ENCODE measurements at places on chromosomes 2 and 18.

DNA sequence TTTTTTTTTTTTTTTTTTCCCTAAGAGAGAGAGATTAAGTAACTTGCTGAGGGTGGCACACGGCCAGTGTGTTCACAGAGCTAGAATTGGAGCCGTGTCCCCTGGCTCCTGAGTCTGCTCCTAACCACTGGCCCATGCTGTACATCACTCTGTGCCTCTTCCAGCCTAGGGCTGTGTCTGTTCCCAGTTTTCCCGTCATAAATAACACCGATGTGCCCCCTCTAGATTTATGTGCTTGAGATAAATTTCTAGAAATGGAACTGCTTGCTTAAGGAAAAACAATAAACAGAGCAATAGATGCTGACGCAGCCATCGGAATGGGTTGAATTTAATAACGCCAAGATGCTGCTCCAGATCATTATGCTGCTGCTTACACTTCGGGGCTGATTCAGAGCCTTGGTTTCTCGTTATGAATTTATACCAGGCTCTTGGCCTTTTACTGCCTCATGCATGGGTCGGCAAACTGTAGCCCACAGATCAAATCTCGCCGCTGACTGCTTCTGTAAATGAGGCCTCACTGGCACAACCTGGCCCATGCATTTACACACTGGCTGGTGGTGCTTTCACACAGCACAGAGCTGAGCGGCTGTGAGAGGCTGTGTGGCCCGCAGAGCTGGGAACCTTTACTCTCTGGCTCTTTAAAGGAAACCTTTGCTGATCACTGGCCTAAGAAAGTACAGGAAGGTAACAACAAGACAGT is 58.1 kb downstream of the NDUFA10 start:
- DNase-seq = no peak

- DNase-seq = no peak
Measured at GRCh38 chr2:102059151-102059550, 67.4 kb downstream of the IL1R2 start.

GRCh38 chr2:142966284-142966683 is 88.8 kb downstream of the KYNU start:
- no peak for DNase-seq

- no peak for DNase-seq
Measured at GRCh38 chr2:39642051-39642718, 23.5 kb upstream of the TMEM178A start.

- no peak for DNase-seq
Measured at GRCh38 chr18:7926526-7926925, 359.4 kb downstream of the PTPRM start.

GRCh38 chr2:186032102-186032738 is 293.6 kb downstream of the FSIP2 start:
- DNase-seq = no peak

DNA sequence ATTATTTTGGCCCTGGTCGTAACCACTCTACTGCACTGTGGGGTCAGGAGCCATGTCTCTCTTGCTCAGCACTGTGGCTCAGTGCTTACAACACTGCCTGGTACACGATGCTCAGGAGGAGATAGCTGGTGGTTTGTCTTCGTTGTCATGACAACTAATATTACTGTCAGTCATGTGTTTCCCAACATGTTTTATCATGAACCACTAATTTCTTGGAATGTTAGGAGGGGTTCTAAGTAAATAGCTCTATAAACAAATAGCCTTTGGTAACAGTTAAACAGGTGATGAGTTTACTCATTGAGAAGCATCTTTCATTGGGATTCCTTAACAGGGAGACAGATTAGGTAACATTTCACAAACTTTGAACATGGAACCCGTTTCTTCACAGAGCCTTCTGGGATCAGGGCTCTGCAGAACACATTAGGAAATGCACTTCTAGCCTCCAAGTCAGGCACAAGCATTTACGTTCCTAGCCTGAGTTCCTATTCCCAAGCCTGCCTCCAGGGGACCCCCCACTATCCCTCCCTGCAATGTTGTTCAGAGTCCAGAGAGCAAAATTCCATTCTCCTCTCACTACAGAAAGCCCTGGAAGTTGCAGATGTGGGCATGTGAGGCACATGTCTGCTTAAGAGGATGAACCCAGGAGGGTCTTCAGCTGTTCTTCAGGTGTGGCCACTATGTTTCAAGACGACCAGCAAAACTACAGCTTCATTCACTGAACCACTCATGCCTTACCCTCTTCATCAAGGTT is 6.4 kb upstream of the RBM44 start:
- DNase-seq = no peak

- no peak for DNase-seq
Measured at GRCh38 chr2:114631146-114631545, 188.7 kb downstream of the DPP10 start.

GRCh38 chr2:239546541-239546940 is 145.7 kb upstream of the HDAC4 start:
- no peak for DNase-seq

GRCh38 chr2:38682008-38682575 is 16.2 kb downstream of the GALM start:
- DNase-seq = no peak

- no peak for DNase-seq
Measured at GRCh38 chr18:41809652-41810051, 145.4 kb upstream of the PIK3C3 start.

DNA sequence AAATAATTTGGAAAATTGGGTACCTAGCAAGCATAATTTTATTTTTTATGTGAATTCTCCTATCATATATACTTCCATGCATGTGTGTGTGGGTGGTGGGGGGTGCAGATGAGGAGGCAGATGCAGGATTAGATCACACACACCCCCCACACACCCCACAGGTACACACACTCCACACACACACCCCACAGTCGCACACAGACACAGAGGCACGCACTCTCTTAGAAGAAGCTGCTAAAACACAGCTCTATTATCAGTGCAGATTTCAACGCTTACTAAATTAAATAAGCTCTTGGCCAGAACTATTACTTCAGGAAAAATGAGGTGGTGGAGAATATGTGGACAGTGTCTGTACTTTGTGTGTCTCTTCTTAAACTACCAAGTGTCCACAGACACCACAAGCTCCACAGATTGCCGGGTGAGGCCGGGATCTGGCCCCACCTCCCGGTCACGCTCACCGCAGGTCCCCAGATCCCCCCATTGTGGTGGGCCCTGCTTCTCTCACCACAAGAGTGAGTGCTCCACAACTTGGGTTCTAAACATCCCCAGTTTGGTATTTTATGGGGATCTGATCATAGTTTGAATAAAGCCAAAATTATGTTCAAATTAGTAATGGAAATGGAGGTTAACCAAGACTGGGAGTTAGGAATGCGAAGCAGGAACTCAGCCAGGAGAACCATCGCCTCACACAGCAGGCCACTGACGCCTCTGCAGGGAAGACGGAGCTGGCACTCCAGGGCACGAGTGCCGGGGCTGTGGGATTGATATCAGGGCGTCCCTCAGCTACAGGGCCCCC is 102.1 kb downstream of the PXDN start:
- no peak for DNase-seq

GRCh38 chr2:197097578-197098366 is 171.3 kb upstream of the PGAP1 start:
- DNase-seq = no peak

GRCh38 chr2:199366406-199366805 is 91.3 kb downstream of the SATB2 start:
- DNase-seq = no peak

All from stimulated activated CD4-positive, alpha-beta T cell treated with anti-CD3 and anti-CD28 coated beads, Interleukin-15, amount 100 ng/mL, for 1 hour (primary cell).